ENCODE measurements at places on chromosomes 2 and 18.

DNA sequence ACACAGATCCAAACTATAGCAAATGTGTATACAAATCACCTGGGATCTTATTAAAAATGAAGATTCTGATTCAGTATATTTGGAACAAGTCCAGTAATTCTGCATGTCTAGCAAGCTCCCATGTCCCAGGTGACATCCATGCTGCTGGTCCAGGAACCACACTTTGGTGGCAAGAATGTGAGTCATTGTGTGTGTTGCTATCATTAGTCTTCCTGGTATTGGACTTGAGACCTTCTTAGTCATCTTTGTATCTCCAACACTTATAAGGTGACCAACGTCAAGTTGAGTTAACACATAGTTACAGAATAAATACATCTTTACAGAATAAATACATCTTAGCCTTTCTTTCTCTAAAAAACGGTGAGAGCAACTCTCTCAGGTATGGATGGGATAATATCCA, 107.9 kb upstream of the NDUFV2 start:
- no peak for DNase-seq

GRCh38 chr2:128638341-128639119, 319.9 kb upstream of the HS6ST1 start:
- no peak for DNase-seq

DNA sequence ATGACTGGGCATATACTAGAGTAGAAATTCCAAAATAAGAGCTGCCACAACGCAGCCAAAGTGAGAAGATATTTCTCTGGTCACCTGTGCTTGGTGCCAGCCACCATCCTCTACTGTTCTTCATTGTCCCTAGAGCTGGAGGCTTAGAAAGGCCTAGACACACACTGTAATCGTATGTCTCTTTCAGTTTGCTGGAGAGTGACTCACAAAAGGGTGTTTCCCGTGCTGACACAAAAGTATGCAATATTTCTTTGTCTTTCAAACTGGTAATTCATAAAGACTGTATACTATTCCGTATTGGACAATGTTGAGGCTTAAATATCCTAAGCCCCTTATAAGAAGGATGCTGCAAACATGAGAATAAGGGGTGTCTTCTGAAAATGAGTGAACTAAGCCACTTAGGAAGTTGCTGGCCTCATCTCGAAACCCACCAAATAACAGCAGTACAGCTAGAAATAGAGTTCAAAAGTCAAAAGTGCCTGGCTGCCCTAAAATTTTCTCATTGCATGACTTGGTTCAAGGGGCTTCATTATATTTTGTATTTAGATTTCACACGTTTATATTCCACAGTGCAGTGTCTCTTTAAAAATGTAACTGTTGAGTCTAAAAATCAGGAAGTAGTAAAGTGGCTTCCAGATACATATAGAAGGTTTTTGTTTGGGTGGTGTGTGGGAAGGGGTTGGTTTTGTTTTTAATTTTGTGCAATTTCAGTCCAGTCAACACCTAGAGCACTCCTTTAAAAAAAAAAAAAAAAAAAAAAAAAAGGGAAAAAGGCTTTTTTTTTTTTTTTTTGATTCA, 601.1 kb downstream of the ARHGAP15 start:
- DNase-seq: peak; percentile 11

- DNase-seq: no peak
These were observed 6.3 kb upstream of the CTAGE1 start for GRCh38 chr18:22423878-22424564.

DNA sequence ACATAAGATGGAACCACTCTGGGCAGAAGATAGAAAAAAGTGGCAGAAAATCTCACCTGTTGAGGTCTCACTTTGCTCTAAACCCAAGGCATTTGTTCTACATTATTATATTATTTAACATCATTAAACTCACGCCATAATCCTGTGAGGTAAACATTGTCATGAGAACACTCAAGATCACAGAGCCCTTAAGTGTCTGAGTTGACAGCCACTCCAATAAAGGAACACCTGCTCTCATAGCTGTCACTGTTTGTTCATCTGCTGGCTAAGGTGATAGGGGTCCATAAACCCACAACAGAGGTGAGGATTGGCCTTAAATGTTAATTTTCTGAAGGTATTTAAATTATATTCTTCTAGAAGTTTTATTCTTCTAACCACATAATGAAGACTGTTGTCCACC, 439.7 kb downstream of the RIT2 start:
- no peak for DNase-seq

DNA sequence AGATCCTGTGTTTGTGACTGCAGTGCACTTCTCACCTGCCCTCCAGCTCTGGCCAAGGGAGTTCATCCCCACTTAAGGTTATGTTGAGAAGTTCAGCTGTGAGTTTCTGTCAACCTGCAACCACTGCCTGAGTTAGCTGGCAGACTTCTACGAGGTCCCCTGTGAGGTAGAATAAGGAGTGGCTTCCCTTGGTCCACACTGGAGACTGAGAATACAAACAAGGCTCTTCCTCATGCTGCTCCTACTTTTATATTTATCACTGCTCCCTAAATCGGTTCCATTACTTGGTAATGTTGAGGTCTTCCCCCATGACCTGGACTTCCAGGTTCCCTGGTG, 353.2 kb upstream of the CWC22 start:
- DNase-seq: no peak

GRCh38 chr2:110675679-110676078, 2.2 kb downstream of the BUB1 start:
- no peak for DNase-seq

GRCh38 chr2:127659408-127660290, 13.7 kb downstream of the GPR17 start:
- DNase-seq: no peak

DNA sequence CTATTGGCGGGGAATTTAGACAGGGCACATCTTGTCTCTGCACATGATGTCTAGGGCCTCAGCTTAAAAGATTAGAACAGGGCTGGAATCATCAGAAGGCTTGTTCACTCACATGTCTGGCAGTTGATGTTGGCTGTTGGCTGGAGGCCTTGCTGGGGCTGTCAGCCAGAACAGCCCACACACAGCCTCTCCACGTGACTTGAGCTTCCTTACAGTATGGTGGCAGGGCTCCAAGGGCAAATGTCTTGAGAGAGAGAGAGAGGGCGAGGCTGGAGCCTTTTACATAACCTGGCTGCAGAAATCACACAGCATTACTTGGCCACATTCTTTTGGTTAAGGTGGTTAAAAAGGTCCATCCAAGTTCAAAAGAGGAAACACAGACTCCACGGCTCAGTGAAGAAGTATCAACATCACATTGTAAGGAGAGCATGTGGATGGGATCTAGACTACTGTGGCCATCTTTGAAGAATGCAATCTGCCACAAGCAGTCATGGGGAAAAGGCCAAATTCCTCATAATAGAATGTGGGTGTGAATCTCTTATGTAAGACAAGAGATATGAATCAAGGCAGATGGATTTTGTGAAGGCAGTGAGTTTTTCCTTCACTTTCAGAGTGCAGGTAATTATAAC, 30.4 kb downstream of the SRSF7 start:
- DNase-seq: no peak

Measured in stimulated activated CD4-positive, alpha-beta T cell treated with anti-CD3 and anti-CD28 coated beads, Interleukin-4, amount 100 ng/mL, for 48 hours (primary cell).